ENCODE measurements at places on chromosomes 6 and 20.

DNA sequence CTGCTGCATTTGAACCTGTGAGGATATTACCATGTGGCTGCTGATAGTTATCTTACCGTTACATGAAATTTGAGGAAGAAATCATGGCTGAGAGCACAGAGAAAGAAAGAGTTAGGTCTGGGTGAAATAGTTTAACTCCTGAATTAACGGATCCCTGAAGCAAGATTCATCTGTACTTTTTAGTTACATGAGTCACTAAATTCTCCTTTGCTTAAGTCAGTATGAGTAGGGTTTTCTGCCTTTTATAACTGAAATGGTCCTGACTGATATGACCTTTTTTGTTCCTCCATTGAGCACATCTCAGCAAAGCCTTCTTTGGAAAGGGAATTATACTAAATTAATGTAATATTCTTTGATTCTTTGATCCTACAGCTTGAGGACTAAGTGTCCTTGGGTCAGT, 333.3 kb upstream of the ZFP64 start:
- DNase-seq, result no peak

GRCh38 chr6:111874025-111874415, 768 bp upstream of the FYN start:
- no peak for DNase-seq

- no peak for DNase-seq
Observed at GRCh38 chr20:1322511-1323245, 6.3 kb downstream of the SDCBP2 start.

DNA sequence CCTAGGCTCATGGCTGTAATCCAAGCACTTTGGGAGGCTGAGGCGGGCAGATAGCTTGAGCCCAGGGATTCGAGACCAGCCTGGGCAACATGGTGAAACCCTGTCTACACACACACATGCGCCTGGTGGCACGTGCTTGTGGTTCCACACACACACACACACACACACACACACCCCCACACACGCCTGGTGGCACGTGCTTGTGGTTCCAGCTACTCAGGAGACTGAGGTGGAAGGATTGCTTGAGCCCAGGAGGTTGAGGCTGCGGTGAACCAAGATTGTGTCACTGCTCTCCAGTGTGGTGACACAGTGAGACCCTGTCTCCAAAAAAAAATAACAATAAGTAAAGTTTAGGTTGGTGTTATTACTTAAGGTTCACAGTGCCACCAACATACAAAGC, 165.8 kb downstream of the ZFAND3 start:
- DNase-seq, result peak; percentile 67

GRCh38 chr20:1619861-1620444, at the start of gene SIRPB1:
Gene SIRPB1 (minus strand): TSS chr20:1620009. CDS start chr20:1619944, 65 bp downstream.
- DNase-seq, result no peak

DNA sequence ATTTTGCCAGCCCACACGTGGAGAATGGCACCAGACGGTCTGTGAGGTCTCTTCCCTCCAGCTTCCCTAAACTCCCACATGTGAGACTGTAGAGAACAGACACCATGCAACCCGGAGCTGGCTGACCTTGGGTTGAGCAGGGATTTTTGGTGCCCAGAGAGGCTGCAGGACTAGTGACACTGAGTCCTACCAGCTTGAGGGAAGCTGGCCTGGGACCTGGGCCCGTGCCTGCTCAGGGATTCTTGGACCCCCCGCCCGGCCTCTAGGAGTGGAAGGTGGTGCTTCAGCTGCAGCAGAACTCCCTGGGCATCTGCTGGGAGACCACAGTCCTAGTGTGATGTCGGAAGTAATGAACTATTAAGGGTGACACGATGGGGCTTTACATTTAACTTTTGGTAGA, 3.2 kb downstream of the PSMG4 start:
- DNase-seq, result no peak

DNA sequence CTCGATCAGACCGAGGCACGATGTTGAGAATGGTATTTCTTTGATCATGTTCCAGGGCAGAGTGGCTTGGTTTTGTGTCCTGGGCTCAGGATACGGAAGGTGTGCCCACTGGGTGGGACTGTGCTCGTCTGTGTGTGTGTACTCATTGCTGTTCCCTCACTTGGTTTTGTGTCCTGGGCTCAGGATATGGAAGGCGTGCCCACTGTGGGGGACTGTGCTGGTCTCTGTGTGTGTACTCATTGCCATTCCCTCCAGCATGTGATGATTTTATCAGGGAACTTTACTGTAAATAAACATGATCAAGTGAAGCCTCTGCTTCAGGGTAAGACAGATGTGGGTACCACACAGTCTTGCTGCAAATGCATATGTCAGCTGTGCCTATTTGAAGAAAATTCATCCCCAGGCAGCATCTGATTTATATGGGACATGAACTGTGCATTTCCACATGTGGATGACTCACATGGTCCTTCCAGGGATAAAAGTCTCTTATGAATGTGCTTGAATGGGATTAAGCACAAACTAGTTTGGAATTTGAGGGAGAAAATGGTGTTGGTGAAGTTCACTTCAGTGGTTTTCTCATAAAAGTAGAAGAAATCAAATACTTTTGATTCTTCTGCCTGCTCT, 274.3 kb downstream of the QKI start:
- no peak for DNase-seq

DNA sequence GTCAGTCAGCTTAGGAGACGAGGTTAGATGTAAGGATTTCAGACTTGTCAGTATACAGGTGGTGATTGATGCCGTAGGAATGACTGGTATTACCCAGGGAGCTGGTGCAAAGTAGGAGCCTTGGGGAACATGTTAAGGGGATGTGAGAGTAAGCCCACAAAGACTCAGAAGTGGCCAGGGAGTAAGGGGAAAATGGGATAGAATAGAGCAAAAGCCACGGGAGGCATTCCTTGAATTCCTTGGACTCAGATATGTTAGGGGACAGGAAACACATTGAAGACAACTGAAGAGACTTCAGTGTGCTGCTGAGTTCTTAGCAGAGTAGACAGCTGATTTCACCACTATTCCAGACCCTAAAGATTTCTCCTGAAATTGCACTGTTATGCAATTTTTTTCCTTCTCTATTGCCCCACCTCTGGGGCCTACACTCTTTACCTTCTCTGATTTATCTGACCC, 1.2 kb upstream of the ACAT2 start:
- DNase-seq, result no peak

DNA sequence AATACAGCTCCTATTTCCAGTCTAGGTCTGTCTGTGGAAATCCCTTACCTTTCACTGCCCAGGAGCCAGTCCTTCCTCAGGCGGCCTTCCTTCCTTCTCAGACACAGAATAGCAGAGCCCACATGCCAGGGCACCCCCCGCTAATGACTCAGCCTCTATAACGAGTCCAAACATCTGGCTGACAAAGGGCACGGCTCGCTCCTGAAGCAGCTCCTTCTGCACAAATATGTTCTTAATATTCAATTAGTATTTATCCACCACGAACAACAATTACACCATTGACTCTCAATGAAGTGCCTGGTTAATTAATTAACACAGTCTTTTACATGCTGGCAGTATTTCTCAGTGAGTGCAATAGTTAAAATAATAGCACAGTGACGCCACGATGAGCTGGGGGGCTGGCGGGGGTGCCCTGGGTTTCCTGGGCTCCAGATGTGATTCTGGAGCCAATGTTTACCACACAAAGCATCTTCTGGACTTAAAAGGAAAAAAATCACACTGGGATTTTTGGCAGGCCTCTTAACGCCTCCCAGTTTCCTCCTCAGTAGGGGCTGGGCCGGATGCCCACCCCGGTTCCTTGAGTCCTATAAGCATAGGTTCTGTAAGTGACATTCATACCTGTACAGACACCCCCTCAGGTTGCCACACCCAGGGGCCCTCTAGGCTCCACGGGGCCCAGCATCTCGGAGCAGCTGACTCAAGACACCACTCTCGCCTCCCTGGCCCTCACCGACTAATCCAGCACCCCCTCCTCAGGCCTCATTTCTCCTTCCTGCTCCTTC, 158.6 kb upstream of the MLN start:
- DNase-seq, result no peak

DNA sequence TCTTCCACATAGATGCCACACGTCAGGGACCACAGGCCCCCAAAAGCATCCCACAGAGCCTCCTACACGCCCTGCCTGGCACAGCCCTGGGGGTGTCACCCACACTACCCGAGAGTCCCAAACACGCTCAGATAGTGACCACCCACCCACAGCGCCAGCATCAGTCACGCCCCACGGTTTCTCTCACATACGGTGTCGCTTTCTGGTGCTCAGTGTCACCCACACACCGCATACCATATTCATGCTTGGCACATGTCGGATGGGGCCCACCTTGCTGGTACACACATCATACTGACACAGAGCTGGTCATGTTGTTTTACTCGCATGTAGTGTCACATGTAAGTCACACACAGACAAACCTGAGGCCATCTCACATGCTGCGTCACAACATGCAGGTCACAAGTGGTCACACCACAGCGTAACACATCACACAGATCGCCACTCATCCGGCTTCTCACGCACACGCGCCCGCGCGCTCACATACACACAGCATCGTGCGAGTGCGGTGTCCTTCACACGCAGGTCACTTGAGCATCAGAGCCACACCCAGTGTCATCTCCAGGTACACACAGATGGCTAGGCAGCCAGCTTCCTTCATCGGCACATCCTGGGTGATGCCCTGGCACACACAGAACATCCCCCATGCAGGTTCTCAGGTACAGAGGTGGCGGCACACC, 3.4 kb downstream of the TEAD3 start:
- no peak for DNase-seq

DNA sequence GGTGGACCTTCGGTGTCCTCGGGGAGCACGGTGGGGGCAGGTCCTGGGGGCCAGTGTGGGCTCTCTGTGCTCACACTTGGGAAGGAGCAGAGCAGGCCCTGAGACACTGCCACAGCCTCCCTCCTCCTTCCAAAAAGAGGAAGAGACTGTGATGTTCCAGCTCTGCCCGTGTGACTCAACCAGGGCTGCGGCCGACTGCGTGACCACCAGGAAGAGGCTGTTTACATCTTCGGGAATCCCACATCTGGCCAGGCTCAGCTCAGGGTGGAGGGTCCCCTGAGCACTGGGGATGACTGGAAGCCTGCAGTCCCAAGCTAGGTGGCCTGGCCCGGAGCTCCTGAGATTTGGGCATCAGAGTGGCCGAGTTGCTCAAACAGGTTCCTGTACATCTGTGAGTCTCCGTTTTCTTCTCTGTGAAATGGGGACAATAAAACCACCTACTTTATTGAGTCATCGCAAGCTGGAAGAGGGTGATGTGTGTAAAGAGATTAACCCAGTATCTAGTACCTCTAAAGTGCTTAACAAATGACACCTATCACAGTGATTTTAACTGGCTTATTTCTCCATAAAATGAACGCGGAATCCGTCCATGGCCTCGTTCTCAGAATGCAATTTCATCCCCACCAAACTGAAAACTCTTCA, 242.1 kb downstream of the DLL1 start:
- peak; percentile 38 for DNase-seq

- no peak for DNase-seq
Observed at GRCh38 chr6:41586252-41587007, 40.2 kb downstream of the FOXP4 start.

- DNase-seq, result peak; percentile 17
Observed at GRCh38 chr6:169994739-169995138, 243.3 kb downstream of the ERMARD start.

DNA sequence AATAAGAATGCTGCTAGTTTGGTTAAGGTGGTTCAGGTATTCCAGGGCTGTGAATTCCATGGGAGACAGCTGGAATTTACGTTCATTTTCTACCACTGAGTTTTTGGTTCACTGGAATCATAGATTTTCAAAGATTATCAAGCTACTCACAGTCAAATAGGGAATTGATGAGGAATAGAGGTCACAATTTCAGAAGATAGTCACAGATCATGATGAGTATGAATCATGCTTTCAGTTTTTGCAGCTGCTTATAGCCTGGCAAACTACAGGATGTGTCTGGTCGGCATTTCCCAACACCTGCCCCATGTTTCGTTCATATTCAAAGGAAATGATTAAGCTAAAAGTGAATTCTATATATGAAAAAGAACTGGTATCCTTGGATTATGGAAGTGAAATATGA, 58.7 kb downstream of the BCKDHB start:
- DNase-seq, result no peak

DNA sequence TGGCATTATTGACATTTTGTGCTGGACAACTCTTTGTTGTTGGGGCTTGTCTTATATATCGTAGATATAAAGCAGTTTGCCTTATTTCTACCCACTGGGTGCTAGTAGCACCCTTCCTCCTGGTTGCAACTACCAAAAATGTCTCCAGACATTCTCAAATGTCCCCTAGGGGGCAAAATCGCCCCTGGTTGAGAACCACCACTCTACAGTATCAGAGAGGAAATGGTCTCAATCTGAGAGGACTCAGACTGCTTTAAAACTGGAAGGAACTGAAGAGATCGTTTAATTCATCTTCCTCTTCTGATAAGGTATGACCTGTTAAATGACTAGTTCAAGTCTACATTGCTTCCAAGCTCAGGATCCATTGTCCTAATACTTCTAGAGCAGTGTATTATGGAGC, 14.9 kb downstream of the SH3BGRL2 start:
- no peak for DNase-seq

DNA sequence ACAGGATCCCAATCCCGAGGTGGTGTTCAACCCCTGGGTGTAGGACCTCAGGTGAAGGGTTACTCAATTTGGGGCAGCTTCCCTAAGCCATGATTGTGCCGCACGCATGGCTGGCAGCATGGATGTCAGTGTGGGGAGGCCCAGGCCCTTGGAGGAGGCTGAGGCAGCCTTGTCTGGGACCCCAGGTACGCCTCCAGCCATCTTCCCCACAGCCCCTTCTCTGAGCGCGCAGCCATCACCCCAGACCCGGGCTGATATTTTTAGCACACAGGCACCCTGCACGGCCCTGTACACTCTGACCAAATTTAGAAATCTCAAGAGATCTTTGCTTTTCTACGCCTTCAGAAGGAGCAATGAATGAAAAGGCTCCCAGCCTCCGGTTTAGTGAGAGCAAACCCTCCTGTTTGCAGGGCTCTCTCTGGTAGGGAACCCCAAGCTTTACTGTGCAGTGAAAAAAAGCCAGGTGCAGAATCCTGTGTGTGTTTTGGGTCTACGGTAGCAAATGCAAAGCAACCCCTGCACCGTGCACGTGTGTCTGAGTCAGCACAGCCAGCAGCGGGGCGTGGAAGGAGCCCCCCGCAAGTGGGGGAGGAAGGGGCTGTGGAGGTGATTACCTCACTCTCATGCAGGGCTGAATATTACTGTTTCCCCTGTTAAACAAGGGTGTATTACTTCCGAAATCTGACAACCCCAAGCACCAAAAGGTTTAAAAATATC, 44.3 kb downstream of the CTCFL start:
- DNase-seq, result peak; percentile 57

DNA sequence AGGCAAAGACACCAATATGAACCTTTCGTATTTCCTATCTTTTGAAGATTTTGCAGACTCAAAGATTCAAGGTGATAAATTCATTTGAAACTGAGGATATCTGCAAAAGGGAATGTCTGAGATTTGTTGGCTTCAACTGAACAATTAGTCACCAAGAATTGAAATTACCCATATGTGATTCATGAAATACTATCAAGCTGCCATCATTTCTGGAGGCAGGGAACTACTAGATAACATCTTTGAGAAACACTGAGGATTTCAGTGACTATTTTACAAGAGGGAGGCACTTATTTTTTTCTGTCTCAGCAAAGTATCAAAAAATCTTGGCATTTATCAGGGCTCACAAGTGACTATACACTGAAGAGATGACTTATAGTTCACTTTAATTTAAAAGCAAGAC, 39.8 kb upstream of the MMS22L start:
- no peak for DNase-seq
